ENCODE measurements at places on chromosomes 7 and 10. TPM values are rescaled to one million over a fixed set of nuclear protein-coding genes. Genes with fewer than 3 reads are reported as not detected.

DNA sequence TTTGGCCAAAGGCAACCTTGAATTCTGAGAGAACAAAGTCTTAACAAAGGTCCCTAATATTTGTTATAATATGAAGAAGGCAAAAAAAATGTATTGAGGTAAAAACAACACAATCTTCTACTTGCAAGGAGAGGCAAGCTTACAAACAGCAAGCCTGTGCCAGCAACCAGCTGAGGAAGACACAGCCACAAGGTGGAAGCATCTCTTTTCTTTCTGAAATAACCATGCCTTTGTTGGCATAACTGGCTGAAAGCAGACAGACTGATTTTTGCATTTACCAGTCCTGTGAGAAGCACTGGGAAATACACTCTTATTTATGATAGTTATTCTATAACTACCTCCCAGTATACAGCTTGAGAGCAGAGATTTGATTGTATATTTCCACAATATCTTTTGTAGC, 292.0 kb downstream of the PHTF2 start:
- DNase-seq = no peak

DNA sequence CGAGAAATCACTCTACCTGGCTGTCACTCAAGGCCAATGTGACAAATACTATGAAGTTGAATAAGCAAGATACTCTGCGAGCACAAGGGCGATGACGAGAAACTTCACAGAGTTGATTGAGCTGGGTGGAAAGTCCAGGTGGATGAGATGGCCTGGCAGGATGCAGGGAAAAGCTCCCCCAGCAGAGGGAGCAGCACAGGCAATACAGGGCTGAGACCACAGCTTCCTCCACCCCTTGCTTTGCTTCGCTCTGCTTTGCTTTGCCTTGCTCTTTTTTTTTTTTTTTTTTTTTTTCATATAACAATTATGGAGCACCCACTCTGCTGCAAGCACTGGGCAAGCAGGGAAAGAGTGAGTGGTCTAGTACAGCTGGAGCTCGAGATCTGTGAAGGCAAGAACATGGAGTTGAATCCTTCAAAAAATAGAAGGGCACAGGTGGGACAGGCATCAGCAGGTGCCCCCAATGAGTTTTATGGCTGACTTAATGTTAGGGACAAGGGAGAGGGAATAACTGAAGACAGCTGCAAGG, 88.3 kb downstream of the CABCOCO1 start:
- DNase-seq = peak; percentile 79

GRCh38 chr7:5420881-5421713, 2.5 kb downstream of the TNRC18 start:
- no peak for DNase-seq

GRCh38 chr10:88980800-88981199, 9.8 kb upstream of the FAS start:
- no peak for DNase-seq

- DNase-seq = no peak
Observed at GRCh38 chr7:87083865-87084519, 24.5 kb upstream of the ELAPOR2 start.

DNA sequence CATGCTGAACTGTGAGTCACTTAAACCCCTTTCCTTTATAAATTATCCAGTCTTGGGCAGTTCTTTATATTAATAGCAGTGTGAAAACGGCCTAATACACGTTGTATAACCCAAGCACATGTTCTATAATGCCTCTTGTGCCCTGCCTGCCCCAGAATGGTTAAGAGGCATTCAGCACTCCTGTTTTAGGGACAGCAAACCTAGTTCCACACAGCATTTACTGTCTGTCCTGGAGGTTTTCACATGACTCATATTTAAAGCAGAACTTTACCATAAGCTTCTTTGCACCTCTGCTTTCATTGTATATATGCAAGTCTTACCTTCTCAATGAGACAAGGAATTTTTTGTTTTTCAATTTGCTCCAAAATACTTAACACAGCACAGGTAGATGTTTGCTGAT, 144.8 kb downstream of the ICA1 start:
- DNase-seq = no peak

DNA sequence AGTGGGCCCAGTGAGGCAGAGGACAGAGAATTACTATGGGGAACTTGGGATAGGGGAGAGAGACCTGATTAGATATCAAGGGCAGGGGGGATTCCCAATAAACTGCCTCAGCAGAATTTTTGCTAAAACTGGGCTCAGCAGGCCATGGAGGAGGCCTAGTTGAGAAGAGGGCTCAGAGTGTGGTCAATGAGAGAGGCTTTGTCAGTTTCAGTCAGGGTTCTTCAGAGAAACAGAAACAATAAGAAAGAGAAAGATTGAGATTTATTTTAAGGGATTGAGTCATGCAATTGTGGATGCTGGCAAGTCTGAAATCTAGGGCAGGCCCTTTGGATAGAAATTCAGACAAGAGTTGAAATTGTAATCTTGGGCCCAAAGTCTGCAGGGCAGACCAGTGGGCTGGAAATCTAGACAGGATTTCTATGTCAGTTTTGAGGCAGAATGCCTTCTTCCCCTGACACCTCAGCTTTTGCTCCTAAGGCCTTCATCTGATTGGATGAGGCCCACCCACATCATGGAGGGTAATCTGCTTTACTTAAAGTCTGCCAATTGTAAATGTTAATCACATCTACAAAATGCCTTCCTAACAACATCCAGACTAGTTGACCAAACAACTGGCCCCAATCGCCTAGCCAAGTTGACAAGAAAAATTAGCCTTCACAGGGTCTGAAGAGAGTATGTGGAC, 33.5 kb upstream of the CCSER2 start:
- no peak for DNase-seq

- peak; percentile 48 for DNase-seq
Observed at GRCh38 chr10:60414877-60415585, 25.4 kb upstream of the ANK3 start.

GRCh38 chr10:46218921-46219320, 67.9 kb upstream of the ANTXRL start:
- no peak for DNase-seq

GRCh38 chr7:44217852-44218402, 17.1 kb downstream of the YKT6 start:
- no peak for DNase-seq

- DNase-seq = peak; percentile 27
Observed at GRCh38 chr7:27314111-27314510, 71.5 kb downstream of the EVX1 start.

- no peak for DNase-seq
Observed at GRCh38 chr7:5303591-5304505, 21.1 kb downstream of the SLC29A4 start.

GRCh38 chr7:11716185-11716584, 115.8 kb downstream of the THSD7A start:
- DNase-seq = no peak

- DNase-seq = no peak
Observed at GRCh38 chr7:80392229-80393169, 119.4 kb downstream of the GNAT3 start.

DNA sequence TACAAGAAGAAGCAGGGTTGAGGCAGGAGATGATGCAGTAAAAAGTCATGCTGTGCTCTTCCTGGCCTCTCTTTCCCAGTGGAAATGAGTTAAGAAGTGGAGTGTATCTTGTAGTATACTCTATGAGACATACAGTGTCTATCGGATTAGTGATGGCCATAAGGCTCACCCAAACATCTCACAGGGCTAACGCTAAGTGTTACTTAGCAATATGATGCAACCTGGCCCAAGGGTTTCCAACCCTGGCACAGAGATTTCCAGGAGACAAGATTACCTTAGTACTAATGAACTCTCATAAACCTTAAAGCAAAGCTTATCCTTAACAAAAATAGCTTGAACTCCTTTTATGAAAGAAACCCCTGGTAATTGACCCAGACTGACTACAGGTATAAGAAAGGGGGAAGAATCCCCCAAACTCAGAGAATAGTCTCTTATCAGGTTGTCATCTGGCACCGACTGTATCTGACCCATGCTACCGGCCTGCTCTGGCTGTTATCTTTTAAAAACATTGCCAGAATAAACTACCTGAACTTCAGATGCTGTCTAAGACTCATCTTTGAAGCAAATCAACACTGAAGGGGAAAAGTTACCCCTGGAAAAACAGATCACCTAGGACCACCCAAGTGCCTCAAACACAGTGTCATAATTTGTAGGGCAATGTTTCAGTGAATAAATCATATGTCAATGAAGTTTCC, 1002.0 kb downstream of the REEP3 start:
- DNase-seq = no peak

DNA sequence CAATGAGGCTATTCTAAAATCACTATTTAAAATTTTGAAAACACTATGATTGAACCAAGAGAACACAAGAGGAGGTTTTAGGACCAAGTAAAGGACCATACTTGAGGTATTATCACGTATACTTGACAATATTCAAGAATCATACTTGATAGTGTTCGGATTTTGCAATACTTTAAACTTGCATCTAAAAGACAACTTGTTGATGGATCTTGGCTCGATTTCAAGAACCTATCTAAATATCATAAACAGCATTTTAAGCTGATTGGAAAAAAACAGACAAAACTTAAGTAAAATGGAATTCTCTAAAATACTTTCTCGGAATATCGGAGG, 1.3 kb downstream of the NAMPT start:
- no peak for DNase-seq

GRCh38 chr7:47394751-47395252, 187.1 kb downstream of the TNS3 start:
- no peak for DNase-seq

DNA sequence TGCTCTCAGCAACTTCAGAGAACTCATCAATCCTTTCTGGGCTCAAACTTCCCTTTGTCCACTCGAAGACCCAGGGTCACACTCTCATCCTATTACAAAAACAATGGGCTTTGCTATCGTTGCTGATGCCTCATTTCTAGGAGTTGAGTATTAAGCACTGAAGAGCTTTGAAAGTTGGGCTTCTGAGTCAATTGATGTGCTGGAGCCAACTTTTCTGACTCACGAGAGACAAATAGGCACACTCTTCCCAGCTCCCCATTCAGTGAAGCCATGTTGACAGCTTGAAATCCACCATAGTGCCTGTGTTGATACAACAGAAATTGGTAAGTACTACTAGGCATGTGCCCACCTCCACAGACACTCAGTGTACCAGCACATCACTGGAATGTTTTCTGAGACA, 97.5 kb upstream of the PRSS58 start:
- no peak for DNase-seq

- DNase-seq = no peak
Observed at GRCh38 chr7:37912756-37913155, 3.9 kb downstream of the SFRP4 start.

GRCh38 chr7:29564496-29565223, 1.0 kb downstream of the PRR15 start:
- DNase-seq = peak; percentile 66

DNA sequence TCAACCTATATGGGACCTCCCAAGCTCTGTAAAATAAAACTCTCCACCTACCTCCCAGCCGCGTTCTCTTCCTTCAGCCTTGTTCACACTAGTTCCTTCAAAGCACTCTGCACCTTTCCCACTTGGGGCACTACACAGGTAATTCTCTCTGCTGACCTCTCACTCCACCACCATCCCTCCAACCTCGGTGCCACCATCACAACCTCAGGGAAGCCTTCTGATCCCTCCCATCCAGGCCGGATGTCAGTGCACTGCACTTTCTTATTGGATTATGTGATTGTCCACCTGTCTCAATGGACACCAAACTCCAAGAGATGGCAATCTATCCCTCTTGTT, 7.0 kb downstream of the LARP4B start:
- peak; percentile 61 for DNase-seq

DNA sequence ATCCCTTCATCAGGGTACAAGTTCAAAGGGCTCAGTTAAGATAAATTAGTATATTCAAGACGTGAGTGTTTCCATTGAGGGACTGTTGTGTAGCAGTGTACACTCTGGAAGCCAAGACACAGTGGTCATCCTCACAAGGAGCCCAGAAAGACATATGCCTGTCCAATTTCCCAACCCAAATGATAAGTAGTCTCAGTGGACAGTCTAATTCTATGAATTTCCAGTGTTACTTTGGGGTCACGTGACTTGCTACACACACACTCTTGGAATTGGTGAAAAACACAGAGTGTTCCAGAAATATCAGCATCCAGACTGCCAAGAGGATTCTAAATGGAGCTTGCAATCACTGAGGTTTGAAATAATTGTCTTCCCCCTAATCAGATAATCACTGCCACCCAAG, 365.1 kb downstream of the WDR11 start:
- DNase-seq = no peak

DNA sequence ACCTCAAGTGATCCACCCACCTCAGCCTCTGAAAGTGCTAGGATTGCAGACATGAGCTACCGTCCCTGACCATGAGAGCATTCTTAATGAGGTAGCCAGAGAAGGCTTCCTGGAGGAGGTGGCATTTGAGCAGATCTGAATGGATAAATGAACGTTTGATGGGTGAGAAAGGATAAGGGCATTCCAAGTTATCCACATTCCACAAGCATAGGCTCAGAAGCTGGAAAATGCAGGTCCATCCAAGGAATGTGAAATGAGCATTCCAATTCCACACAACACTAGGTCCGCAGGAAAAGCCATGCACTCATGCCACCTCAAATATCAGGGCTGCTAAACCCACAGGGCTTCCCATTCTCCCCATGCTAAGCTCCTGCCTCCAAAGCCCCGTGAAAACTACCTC, 17.0 kb downstream of the TMEM130 start:
- DNase-seq = no peak

GRCh38 chr7:80957226-80957777, 38.5 kb upstream of the SEMA3C start:
- DNase-seq = no peak

GRCh38 chr7:126605056-126605455, 647.7 kb downstream of the GRM8 start:
- DNase-seq = no peak

CHAT gene
- not detected for total RNA-seq

SEC61A2 gene
- 18.2 TPM for total RNA-seq

FZD8 gene
- total RNA-seq = 8.7 TPM

SEMA3A gene
- total RNA-seq = 54.5 TPM

NOBOX gene
- not detected for total RNA-seq

All from GM23338 (cell line).